ENCODE measurements at places on chromosomes 6 and 20.

DNA sequence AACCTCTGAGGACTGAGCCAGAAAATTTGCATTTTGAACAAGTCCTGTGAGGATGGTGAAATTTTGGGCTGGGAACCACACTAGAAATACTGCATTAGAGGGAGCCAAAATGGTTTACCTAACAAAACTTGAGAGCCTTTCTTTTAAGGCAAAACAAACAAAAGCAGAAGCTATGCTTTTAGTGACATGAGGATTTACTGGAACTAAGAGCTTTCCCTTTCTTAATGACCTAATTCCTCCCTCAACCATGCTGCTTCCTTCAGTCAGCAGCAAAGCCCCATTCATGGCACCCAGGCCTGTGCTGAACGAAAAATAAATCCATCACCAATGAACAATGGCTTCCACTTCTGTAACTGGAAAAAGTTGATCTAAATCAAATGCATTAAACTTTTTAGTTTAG lies 974.3 kb downstream of the HACE1 start:
- DNase-seq: no peak

GRCh38 chr20:17665756-17666155 lies 16.3 kb downstream of the RRBP1 start:
- DNase-seq: no peak

GRCh38 chr6:26223650-26224546 lies 136.7 kb downstream of the HFE start:
- peak; percentile 95 for DNase-seq

- DNase-seq: no peak
Observed at GRCh38 chr20:4161401-4162251, 146.3 kb upstream of the RNF24 start.

GRCh38 chr20:63835021-63835858 lies 4.2 kb upstream of the ZBTB46 start:
- peak; percentile 93 for DNase-seq
